Posterior cingulate gyrus (tissue), 11 donors: ENCODE measurements at places on chromosomes 11 and 22.

- DNase-seq = no peak
Observed at GRCh38 chr11:76175783-76176182, 30.5 kb downstream of the WNT11 start.

DNA sequence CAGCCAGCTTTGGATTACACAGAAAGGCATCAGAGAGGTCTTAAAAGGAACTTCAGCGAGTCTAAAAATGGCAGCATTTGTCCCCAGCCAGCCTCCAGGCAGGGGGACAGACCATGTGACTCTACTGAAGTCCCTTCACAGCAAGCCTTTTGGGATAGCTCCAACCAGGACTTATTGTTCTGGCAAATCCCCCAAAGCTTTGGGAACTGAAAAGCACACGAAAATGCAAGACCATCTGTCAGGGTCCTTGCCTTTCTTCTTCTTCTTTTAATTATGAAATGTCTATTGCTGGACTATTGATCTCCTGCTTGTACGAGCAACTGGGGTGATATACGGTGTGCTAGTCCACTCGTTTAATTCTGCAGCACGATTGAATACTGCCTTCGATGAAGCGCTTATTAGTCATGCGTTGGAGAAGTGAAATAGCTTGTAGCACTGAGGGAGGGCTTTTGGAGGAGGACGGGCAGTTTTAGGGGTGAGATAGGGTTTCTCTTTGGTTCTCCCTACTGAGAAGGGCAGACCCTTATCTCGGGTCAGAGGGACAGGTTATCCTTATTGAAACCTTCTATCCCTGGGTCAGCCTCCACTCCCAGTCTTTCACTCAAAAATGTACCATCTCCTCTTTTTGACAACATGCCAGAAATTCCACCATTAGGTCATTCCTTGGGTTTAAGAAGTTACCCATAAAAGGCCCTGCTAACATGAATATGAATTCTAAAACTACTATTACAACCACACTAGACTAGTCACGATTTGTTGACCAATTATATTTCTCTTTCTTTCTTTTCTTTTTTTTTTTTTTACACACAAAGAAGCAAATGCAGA is 416.4 kb downstream of the MIAT start:
- DNase-seq = no peak

- peak; percentile 54 for DNase-seq
Observed at GRCh38 chr11:57649826-57650738, at the start of gene YPEL4. YPEL4 (minus strand) TSS chr11:57649912; CDS start chr11:57647107, 2,805 bp downstream.

GRCh38 chr11:120340529-120340928 is 4.3 kb downstream of the ARHGEF12 start:
- no peak for DNase-seq
